ENCODE measurements at places on chromosomes 1 and 21.

DNA sequence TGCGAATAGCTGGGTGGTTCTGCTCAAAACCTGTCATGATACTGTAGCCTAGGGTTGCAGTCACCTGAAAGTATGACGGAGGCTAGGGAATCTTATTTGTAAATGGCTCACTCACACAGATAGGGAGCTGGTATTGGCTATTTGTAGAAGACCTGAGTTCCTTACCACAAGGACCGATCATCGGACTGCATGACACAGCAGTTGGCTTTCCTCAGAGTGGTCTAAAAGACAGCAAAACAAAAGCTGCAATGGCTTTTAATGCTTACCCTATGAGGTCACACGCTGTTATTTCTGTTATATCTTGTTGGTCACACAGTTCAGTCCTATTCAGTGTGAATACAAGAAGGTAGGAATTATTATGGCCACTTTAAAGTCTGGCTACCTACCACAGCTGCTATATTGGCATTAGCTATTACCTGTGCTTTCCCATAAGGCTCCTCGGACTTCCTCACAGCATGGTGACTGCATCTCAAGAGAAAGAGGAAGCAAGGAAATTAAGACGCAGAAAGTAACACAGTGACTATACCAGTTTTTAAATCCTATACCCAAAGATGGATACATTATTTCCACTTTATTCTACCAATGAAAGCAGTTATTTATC, 68.4 kb upstream of the LRRC7 start:
- DNase-seq, result no peak

DNA sequence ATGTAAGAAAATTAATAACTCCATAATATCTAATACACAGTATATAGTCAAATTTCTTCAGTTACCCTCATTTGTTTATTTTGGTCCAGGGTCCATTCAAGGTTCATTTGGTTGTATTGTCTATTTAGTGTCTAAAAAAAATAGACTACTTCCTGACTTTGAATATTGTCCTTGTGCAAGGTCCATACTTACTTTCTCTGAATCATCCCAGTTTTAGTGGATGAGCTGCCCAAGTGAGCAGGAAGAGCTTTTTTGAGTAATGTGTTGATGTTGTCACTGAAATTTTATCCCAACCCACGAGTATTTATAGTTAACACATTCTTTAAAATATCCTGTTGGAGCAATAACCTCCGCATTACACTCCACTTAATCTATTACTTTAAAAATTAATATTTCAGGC, 45.6 kb upstream of the FASLG start:
- DNase-seq, result no peak

DNA sequence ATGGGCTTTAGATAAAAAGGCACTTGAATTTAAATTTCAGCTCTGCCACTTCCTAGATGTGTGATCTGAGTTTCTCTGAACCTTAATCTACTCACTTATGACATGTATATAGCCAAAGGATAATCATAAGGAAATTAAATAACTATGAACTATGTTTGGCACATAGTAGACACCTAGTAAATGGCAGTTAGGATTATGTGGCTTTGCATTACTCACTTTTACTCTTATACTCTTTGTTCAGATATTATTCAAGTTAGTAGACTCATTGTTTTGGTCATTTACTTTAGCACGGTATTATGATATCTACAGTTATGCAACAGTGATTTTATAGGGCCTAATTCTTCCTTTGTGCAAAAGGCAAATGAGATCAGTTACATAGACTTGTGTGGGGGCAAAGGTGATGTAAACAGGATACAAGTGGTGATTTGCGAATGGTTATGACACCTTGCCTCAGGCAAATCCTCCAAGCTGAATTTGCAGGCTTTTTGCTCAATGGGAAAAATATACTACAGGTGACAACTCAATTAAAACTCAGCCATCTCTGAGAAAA, 297.2 kb upstream of the PBX1 start:
- DNase-seq, result no peak

DNA sequence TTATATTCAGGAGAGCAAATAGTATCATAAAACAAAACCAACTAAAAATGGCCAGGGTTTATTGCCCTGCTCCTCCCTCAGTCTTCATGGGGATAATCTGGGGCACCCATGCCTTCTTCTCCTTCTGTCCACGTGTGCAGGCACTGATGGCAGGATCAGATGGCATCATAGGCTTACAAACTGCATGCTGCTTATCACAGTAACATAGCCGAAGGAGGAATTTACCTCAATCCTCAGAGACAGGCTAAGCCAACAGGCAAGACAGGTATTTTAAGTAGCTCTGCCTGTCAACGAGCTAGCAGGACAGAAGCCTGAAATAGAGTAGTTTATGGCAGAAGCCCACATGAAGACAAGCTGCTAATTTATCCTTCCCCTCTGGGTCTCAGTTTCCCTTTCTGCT, 9.4 kb downstream of the LAMB3 start:
- no peak for DNase-seq

DNA sequence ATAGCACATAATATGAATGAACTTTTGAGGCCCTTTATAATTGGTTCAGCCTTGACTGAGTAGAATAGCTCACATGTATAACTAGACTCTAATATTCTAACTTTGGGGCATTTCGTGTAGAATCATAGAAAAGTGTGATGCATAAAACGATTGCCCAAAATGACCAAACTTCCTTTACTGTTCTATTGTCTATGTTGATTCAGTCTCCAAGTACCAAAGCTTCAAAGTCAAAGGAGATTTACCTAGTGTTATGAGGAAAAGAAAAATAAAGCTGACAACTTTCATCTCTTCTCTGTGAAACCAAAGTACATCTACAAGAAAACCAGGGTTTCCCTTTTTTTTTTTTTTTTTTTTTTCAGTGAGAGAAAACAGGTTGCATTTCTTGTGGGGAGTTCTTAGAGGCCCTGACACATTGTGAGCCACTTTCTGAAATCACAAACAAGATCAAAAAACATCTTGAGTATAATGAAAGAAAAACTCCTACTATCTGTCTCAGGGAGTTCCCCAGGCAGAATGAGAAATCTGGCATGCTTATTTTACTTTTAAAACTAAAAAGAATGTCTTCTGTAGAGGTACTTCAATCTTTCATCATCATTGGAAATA, 183.4 kb downstream of the TNFSF18 start:
- no peak for DNase-seq

DNA sequence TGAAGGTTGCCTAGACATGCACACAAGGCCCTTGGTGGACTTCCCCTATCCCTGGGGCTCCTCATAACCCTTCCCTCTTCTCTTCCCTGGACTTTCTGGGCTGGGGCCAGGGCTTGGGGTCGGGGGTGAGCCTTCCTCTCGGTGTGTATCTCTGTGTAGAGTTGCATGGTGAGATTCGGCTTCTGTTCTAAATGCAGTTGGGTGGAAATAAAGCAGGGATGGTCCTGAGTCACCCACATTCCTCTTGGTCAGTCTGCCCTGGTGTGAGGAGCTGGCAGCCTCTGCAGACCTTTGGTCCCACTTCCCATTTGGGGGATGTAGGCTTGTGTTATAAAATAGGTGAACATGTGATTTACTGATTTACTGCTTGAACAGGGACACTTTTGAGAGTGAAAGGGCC, 38.0 kb downstream of the ADARB1 start:
- DNase-seq, result no peak

DNA sequence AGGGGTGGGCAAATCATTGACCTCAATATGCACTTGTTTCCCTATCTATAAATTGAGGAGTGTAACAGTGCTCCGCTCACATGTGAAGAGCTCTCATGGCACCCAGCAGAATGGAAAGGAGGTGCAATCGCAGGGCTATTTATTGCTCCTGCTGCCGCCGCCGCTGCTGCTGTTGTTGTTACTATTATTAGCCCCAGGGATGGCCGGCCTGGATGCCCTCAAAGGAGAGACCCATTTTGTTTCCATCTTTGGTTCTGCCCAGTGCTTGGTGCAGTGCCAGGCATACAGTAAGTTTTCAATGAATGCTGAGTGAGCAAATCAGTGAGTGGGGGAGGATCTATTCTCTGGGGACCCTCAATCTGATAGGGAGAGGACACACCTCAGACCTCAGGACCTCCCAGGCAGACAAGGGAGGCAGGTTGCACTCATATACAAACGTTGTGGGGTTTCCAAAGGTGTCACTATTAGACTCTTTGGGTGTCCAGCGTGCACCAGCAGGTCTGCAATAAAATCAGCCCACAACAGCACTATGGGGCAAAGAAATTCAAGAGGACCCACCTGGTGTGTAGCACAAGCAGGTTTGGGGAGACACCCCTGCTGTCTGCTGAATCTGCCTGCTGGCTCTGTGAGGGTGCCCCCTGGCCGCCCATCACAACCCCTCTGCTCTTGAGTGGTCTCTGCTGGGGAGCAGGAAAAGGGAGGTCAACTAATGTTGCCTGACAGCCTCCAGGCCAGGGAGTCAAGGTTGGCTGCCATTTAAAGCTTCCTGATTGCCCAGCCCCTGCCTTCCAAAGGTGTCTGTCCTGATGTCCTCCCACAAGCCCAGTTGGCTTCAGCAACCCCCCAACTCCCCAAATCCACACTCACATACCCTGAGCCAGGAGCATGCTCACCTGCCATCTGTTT, 136.3 kb downstream of the ACTL8 start:
- no peak for DNase-seq

GRCh38 chr1:230939806-230940489, 38.7 kb downstream of the TTC13 start:
- no peak for DNase-seq

- no peak for DNase-seq
Observed at GRCh38 chr1:117346206-117346928, 20.9 kb upstream of the MAN1A2 start.
